ENCODE measurements at places on chromosomes 2 and 18. TPM values are rescaled to one million over a fixed set of nuclear protein-coding genes. Genes with fewer than 3 reads are reported as not detected.

DNA sequence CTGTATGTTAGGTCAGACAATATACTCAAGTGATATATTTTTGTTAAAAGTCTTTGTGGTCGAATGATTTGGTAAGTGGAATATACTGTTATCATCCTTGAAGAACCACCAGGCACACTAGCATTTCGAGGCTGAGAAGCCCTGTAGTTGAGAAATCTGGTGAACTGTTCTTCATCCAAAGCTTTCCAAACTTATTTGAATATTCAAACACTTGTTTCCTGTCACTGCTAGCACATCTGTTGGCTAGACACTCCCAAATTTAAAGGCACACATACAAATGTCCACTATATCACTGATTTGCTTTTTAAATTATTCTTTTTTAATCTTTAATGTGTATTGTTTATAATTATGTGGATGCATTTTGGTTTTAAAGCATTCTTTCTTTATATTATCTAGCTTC lies 241.9 kb upstream of the CNTNAP5 start:
- no peak for DNase-seq

The GALNT5 gene
- 23.4 TPM for total RNA-seq

The EIF2AK2 gene
- total RNA-seq = 82.3 TPM

The FBXO11 gene
- 149 TPM for total RNA-seq

The PLGLB2 gene
- total RNA-seq = 3.9 TPM

- DNase-seq = no peak
These were observed 305.9 kb upstream of the TMEFF2 start for GRCh38 chr2:192500550-192501200.
